RKO (cell line): ENCODE measurements at places on chromosomes 5 and 9.

DNA sequence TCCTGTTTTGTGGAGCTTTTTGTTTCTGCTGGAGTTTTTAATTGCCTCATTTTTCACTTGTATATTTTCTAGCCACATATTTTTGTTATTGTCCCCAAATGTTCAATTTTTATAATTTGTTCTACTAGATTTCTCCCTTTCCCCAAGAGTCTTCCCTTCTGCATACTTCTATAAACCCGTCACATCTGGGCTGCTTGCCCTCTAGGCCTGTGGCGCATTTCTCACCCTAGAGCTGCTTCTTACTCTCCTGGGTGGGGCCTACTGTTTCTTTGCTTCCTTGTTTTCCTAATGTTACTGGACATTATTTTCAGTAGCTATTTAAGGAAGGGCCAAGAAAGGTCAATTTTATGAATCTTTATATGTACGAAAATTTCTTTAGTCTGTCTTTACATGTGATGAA, 51.5 kb downstream of the NXNL2 start:
- DNase-seq = no peak

DNA sequence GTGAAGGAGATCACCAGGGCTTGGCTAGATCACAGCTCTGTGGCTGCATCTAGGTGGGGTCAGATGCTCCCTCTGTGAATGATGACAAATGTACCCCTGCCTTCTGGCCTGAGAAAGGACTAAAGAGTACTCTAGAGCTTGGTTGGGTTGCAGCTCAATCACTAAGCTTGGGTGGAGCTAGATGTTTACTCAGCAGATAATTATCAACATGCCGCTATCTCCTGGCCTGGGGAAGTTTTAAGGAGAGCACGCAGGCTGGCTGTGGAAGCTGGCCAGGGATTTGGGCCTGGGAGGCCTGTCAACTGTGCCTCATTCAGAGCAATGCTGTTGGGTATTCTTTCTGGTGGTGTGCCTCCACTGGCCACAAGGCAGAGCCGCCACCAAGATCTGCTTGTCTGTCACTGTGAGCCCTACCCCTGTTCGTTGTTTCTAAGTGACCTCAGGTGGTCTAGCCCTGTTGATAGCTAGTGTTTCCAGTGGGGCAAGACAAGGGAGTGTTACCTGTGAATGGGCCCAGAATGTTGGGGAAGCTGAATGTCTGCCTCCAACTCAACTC, 181.7 kb downstream of the ADGRV1 start:
- no peak for DNase-seq

GRCh38 chr9:7762600-7762999, 37.0 kb downstream of the DMAC1 start:
- DNase-seq = no peak

DNA sequence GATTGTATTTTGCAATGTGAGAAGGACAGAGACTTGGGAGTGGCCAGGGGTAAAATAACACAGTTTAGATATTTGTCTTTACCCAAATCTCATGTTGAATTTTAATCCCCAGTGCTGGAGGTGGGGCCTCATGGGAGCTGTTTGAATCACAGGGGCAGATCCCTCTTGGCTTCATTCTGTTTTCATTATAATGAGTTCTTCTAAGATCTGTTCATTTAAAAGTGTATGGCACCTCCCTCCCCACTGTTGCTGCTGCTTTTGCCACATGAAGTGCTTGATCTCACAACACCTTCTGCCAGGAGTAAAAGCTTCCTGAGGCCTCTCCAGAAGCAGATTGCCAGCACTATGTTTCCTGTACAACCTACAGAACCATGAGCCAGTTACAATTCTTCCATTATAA, 28.1 kb downstream of the COX7C start:
- DNase-seq = no peak

DNA sequence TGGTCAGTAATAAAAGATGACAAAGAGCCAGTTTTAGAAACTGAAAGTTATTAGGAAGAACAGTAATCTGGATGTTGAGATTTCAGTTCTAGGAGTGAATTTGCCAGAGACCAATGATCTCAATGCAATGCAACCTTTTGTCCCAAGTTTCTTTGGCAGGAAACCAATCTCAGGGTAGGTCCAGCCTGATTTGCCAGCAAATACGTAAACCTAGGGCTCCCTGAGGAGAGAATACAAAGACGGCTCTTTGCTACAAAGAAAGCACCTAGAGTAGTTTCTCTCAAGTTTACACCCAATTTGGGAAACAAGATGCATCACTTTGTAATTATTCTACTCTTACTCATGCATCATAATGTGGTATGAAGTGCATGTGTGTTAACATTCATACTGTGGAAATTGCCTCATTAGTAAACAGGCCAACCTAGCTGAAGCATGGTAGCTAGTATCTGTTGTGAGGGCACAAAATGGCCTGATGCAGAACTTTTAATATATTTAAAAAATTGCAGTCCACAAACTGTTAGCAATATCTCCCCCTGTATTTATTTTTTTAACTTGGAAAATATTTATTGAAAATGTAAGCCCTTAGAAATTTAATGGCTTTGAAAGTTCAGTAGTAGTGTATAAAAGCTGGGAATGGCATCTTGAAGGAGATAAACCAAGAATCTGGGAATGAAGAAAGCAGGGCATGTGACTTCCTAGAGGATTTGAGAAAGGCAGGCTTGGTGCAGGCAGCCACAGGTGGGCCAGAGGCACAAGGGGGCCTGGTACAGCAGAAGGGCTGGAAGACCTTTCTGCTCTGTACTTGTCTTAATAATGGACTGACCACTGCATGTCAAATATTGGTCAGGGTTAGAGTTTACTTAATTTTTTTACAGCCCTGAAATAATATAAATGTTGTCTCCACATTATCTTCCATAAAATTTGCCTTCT, 59.5 kb downstream of the MAST4 start:
- DNase-seq = no peak

GRCh38 chr5:54470677-54471076, 15.2 kb downstream of the HSPB3 start:
- no peak for DNase-seq

- DNase-seq = no peak
Observed at GRCh38 chr5:137622850-137623249, 113.0 kb downstream of the KLHL3 start.

DNA sequence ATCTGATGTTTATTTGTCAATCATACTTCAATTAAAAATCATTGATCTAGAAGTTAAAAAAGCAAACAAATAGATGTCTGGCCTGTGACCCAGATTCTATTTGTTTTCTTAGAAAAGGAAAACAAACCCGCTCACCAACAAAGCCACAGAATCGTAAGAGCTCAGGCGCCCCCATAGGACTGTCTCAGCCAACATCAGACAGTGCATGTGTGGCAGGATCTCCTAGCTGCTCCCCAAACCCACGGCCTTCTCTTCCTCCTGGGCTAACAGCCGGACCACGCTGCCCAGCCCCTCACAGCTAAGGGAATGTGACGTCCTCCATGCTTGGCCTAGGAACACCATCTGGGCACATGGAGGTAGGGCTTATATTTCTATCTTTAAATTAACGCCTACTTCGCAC, 19.4 kb downstream of the OR2Y1 start:
- no peak for DNase-seq
